Activated T-cell treated with anti-CD3 and anti-CD28 coated beads, Interleukin-2, amount 50 U/mL, for 72 hours (primary cell): ENCODE measurements at places on chromosomes 12 and 14.

GRCh38 chr14:57884175-57884574, 18.3 kb upstream of the SLC35F4 start:
- no peak for DNase-seq

DNA sequence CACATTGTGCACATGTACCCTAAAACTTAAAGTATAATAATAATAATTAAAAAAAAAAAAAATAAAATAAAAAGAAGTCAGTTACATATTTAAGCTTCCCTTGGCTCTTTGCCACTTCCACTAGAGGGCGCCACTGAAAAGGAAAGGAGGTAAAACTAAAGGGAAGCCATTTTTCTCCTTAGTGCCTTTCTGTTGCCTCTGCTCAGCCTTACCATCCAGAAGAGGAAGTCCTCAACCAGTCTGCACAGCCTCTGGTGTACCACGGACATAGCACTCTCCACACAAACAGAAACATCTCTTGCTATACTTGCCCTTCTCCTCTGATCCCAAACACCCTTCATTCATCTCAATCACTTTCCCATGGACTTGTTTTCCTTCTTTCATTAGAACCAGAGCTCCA, 169.0 kb upstream of the EEA1 start:
- DNase-seq: peak; percentile 76

- peak; percentile 44 for DNase-seq
Observed at GRCh38 chr14:82710267-82710841, 1176.7 kb upstream of the SEL1L start.

- peak; percentile 12 for DNase-seq
Observed at GRCh38 chr12:113214895-113215400, 6.3 kb upstream of the TPCN1 start.

DNA sequence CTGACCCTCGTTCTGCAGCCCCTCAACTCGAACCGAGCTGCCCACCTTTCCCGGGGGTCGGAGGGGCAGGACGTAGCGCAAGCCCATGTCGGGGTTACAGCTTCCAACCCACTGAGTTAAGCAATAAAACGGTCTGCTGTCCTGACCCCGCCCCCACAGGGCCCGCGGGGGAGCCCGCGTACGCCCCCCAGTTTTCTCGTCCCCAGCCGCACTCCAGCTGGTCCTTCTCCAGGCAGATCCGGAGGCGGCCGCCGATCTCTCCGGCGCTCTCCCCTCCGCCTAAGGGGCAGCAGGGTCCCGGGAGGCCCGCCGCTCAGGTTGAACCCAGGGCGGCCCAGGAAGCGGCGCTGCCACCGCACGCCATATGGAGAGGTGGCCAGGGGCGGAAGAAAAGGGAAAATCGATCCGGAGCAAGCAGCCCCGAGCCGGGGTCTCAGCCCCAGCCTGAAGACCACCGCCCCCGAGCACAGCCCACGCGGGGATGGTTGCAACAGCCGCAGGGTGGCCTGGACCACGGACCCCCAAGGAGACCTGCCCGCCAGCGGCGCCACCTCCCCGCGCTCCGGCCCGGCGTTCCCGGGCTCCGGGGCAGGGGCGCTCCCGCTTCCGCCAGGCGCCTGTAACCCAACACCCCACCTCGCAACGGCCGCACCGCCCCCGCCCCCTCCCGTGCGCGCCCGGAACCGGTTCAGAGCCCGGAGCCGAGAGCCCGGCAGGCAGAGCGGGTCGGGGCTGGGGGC, 760 bp downstream of the ACTN1 start:
- peak; percentile 68 for DNase-seq

DNA sequence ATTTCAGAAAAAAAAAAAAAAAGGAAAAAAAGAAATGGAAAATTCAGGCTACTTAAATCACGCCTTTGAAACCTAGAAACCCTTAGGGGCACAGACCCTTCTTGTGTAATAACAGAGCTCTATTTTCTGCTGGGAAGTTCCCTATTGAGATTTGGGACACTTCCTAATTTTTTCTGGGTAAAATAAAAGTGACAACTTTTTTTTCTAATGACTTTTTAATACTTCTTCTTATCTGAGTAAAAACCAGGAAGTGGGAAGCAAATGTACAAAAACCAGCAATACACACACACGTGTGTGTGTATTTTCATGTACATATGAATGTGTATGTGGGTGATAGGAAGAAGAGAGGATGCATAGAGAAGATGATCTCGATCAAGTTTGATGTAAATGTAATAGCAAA, 35.8 kb downstream of the ETV6 start:
- DNase-seq: no peak

- DNase-seq: no peak
Observed at GRCh38 chr14:105084741-105085571, 19.7 kb upstream of the GPR132 start.

GRCh38 chr12:24879644-24880043, 69.3 kb downstream of the BCAT1 start:
- DNase-seq: no peak
